T1000 (cell line): ENCODE measurements at places on chromosomes 5 and 9.
A peak's percentile ranks its signal among the peaks of the same experiment; 100 is the strongest.

DNA sequence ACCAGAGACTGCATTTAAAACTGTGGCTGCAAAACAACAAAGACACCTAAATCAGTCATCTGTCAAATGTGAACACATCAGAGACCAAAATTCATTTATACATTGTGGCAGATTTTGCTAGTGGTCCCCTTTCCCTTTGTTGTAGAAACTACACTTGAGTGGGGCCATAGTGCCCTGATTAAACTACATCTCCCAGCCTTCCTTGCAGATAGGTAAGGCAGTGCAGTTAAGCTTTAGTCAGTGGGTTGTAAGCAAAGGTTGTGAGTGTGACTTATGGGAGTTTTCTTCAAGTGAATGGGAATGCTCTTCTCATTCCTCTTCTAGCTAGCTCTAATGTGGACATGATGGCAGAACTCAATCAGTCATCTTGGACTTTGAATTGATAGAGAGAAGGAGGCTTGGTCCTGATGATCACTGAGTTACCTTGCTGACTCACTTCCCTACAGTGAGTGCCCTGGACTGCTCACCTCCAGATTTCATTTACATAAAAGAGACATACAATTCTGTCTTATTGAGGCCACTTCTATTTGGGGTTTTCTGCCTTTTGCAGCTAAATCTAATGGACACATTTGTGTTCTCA lies 35.2 kb upstream of the SPARC start:
- DNase-seq = no peak

DNA sequence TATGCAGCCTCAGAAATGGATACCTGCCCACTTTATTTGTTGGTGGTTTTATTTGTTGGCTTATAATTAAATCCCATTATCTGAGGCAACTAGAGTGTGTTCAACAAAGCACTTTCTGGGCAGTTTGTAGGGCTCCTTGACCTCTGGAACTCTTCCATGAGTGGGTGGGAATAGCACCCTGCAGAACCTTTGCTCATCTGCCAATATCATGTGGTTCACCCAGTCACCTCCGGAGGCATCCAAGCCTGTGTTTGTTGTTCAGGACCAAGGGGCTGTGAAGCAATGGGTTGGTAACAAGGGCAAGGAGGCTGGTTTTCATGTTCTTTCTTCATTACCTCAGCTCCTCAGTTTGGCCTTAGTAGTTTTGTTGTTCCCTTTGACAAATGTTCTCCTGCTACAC lies 314.0 kb downstream of the NDUFS4 start:
- DNase-seq = no peak

GRCh38 chr5:168659286-168659847 lies 80.2 kb upstream of the PANK3 start:
- DNase-seq = no peak

DNA sequence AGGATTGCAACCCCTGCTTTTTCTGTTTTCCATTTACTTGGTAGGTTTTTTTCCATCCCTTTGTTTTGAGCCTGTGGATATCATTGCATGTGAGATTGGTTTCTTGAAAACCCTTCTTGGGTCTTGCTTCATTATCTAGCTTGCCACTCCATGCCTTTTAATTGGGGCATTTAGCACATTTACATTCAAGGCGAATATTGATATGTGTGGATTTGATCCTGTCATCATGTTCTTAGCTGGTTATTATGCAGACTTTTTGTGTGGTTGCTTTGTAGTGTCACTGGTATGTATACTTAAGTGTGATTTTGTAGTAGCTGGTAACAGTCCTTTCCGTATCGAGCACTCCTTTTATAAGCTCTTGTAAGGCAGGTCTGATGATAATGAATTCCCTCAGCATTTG lies 26.5 kb downstream of the LOX start:
- DNase-seq = no peak

DNA sequence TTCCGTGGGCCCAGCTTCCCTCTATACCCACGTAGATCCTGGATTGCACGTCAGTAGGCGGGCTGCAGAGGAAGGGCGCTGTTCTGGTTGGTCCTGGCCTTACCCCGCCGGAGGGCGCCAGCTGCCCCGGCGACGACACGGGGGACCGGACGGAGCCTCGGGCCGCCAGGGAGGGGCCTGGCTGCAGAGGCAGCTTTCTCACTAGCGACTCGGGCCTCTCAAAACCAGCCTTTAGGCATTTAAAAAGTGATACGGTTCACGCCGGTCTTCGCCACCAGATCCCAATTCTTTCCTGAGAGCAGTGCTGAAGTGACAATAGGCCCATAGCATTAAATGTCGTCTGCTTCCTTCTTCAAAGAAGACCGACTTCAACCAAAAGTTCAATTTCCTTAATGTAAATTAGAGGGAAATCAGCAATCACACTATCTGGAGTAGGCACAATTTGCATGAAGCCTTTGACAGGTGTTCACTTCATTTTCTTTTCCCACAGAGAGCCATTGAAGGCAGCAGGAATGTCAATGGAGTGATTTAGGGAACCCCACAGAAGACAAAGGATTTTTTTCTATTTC lies 17.6 kb upstream of the UBE2D2 start:
- no peak for DNase-seq

GRCh38 chr5:172602783-172603231 lies 38.3 kb upstream of the NEURL1B start:
- no peak for DNase-seq

- no peak for DNase-seq
Measured at GRCh38 chr9:79329861-79330260, 241.9 kb upstream of the TLE4 start.

GRCh38 chr9:785997-786396 lies 55.5 kb upstream of the DMRT1 start:
- DNase-seq = no peak

DNA sequence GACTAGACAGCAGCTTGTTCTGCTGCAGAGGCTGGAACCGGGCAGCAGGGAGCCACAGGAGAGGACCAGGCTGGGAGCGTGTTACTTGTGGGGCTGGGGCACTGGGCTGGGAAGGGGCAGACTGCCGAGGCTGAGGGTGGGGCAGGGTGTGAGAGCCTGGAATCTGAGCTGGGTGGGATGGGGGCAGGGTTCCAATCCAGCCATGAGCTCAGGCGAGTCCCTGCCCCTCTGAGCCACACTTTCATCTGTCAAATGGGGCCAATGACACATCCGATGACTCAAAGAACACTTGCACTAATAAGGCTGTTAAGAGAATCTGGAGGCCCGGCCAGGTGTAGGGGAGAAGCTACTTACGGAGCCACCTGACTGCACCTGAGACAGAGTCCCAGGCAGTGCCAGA lies 18.7 kb upstream of the WDR38 start:
- no peak for DNase-seq

DNA sequence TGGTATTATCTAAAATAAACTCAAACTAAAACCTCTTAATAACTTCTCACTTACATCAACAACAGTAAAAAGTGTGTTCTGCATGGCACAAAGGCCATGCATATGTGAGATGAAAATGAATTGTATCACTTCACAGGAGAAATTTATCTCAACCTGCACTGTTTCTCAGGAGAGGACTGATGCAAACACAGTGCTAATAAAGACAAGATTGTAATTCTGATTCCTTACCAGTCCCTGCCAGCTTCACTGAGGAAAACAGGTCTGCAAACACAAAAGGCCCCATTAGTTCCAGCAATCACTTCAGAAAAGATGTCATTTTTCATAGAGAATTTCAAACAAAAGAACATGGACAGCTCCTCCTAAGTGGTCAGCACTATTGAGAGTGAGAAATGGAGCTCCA lies 117.3 kb upstream of the PDE4D start:
- no peak for DNase-seq

DNA sequence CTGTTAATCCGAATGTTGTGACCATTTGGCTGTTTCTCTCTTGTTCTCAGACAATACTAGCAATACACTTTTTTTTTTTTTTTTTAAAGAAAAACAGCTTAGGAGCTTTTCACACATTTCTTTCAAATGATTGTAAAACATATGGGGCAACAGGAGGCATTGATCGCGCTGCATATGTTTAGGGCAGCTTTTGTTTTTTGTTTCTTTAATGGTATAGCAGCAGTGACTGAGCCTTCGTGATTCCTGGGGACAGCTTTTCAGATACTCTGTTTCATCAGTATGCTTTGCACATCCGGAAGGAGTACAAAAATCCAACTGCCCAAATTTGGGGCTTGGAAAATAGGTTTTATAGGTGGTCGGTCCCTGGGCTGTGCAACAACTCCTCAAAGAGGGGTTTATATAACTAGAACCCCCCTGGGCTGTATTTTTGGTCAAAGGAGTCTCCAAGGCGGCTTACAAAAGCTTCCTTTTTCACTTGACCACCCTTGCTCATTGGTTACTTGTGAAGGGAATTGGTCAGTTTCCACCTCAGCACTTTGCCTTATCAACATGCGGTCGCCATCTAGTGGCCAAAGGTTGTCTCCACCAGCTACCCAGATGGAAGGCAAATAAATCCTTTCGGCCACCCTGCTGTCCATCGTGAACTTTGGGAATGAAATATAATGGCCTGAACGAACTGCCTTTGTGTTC lies 91.8 kb downstream of the PDE6A start:
- peak; percentile 17 for DNase-seq

GRCh38 chr5:135120951-135121350 lies 86.9 kb upstream of the PITX1 start:
- no peak for DNase-seq

- no peak for DNase-seq
Measured at GRCh38 chr5:180688330-180689070, 39.1 kb upstream of the FLT4 start.

DNA sequence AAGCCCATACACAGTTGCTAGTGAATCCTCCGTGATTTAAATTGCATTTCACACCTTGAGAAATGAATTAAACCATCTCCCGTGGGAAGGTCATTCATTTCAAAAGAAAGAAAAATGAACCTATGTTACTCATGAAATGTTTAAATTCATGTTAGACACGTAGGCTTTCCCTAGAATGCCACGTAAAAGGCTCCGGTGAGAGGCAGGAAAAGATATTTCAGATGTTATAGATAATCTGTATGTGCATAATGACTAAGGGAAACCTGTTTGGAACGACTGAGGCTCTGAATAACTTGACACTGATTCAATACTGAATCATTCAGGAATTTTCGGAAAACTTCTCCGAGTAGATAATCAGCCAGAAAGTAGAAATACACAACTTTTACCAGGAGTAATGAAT lies 134.3 kb upstream of the ICE1 start:
- DNase-seq = no peak

DNA sequence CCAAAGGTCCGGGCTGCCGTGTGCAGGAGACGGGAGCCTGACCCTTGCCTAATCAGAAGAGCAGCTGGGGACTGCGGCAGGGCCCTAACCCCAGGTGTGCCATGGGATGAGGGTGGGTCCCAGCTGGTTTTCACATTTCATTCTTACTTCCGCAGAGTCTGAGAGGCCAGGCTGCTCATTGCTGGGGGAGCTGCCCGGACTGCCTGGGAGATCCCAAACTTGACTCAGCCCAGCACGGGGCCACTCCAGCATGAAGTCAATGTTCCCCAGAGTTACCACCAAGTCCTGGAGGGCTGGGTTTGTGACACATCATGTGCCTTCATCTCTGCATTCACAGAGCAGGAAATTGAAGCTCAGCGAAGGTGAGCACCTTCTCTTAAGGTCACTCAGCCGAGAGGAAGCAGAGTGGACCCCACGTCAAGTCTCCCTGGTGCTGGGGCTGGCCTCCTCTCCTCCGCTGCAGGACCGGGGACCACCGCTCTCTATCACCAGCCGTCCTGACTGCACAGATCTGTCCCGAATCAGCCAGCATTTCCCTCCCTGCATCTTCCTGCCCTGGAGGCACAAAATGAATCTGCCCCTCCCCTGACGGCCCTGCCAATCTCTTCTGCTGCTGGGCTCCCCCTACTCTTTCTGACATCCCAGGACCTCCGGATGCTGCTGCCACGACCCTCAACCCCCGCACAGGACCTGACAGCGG lies 54.6 kb upstream of the PHYKPL start:
- no peak for DNase-seq

DNA sequence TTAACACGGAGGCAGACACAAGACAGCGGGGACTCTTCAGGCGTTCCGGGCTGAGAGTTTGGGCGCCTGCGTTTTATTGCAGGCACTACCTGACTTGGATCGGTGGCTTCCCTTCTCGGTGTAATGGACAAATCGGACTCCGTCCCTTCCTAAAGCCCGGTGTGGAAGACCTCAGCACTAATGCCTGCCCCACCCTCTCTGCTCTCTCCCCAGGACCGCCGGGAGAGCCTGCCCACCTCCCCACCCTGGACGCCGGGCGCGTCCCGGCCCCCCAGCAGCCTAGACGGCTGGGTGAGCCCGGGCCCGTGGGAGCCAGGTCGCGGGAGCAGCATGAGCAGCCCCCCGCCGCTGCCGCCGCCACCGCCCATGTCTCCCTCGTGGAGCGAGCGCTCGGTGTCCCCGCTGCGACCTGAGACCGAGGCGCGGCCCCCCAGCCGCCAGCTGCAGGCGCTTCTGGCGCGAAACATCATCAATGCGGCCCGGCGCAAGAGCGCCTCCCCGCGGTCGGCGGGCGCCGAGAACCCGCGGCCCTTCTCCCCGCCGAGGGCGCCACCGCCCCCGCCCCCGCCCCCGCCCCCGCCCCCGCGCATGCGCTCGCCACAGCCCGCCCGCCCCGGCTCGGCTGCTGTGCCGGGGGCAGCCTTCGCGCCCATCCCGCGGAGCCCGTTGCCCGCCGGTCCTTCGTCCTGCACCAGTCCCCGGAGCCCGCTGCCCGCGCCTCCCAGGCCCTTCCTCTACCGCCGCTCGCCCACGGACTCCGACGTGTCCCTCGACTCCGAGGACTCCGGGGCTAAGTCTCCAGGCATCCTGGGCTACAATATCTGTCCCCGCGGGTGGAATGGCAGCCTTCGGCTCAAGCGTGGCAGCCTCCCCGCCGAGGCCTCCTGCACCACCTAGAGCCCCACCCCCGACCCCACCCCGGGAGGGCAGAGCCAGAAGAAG lies 4.6 kb upstream of the MYOZ3 start:
- DNase-seq = peak; percentile 74

DNA sequence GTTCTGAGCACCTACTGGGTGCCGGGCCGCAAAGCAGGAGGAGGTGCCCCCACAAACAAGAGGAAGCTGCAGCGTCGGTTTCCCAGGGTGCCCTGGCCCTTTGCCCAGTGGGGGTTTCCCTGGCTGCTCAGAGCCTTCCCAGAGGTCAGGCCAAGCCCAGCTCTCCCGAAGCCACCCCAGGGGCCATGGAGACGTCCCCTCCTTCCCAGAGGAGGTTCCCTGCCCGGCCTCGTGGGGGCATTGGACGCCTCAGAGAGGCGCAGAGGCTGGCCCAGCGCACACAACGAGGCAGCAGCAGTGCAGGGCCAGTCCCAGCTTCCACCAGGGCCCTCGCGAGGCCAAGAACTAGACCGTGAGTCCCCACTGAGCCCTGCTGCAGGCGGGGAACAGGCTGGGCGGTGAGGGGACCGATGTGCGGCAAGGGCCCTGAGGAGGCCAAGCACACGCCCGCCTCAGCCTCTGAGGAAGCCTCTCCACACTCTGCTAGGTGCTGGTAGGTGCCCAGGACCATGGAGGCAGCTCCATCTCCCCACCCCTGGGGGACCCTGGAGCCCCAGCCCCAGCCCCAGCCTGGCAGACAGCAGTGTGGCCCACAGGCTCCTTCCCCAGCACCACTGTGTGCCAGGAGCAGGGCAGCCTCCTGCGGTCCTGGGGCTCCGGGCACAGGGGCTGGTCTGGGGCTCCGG lies 7.0 kb downstream of the DIPK1B start:
- no peak for DNase-seq

- peak; percentile 4 for DNase-seq
Measured at GRCh38 chr9:34457266-34458012, 931 bp downstream of the FAM219A start.
